Activated CD4-positive, alpha-beta memory T cell treated with anti-CD3 and anti-CD28 coated beads, Interleukin-2, amount 10 ng/mL, durations not matched to agents 7 days and 5 days (primary cell): ENCODE measurements at places on chromosomes 5 and 9. TPM values are rescaled to one million over a fixed set of nuclear protein-coding genes. Genes with fewer than 3 reads are reported as not detected.

GRCh38 chr5:3899093-3899492 lies 303.5 kb downstream of the IRX1 start:
- no peak for DNase-seq
- no peaks in the 10 kb centered on the region for H3K36me3 ChIP-seq
- no peaks in the 10 kb centered on the region for H3K27me3 ChIP-seq
- no peaks in the 10 kb centered on the region for H3K4me1 ChIP-seq
- H3K27ac ChIP-seq = no peak overlapping the region

GRCh38 chr5:125205601-125206225 lies 459.3 kb upstream of the ZNF608 start:
- no peaks in the 10 kb centered on the region for H3K27me3 ChIP-seq
- no peak overlapping the region for H3K4me3 ChIP-seq
- no peaks in the 10 kb centered on the region for H3K36me3 ChIP-seq
- DNase-seq = no peak

DNA sequence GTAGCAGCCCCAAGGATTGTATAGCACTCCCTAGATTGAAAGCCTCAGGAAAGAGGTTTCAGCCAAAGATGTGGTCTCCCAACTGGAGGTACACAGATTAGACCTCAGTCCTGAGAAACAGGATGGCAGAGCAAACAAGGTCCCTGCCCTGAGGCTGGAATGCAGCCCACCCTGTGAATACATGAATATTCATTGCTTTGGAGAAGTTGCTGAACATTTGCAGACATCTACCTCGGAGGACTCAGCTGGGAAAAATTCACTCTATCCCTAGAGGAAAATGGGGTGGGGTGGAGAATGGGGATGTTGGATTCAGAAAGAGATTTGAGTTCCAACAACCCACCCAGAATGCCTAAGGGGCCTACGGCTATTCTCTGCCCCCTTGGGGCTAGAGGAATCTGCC lies 129.4 kb downstream of the SLIT3 start:
- H3K36me3 ChIP-seq = no peaks in the 10 kb centered on the region
- no peak overlapping the region for H3K27ac ChIP-seq
- no peaks in the 10 kb centered on the region for H3K27me3 ChIP-seq
- no peak overlapping the region for H3K4me3 ChIP-seq
- DNase-seq = no peak

DNA sequence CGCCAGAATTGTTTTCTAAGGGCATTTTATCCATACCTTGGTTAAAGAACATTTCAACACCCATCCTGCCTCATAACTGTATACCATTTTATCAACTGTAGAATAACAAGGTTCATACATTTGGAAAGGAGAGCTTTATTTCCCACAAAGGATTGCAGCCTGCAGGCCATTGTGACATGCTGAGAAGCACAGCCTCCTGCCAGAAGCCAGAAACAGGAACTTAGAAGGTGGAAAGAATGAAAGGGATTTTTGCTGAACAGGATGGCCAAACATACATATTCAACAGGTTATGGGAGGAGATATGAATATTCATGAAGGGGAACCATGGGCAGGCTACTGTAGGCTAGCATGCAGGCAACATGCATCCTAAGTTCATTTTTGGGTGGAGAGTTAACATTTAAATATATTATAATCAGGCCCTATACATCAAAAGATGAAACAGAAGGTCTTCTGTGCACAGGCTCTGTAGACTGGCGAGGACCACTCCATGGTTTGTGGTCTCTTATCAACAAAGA lies 59.9 kb upstream of the DIRAS2 start:
- no peak for DNase-seq
- H3K27me3 ChIP-seq = peaks cover 23% of the 10 kb centered on the region
- no peaks in the 10 kb centered on the region for H3K36me3 ChIP-seq
- H3K27ac ChIP-seq = no peak overlapping the region
- H3K4me3 ChIP-seq = no peak overlapping the region
- no peaks in the 10 kb centered on the region for H3K4me1 ChIP-seq

Gene TMEM252
- total RNA-seq = not detected

Gene GFI1B
- total RNA-seq = not detected

Gene HRCT1
- not detected for total RNA-seq
